ENCODE measurements at places on chromosomes 6 and 20.

- no peak for DNase-seq
Measured at GRCh38 chr20:31678389-31679356, 41.0 kb downstream of the COX4I2 start.

DNA sequence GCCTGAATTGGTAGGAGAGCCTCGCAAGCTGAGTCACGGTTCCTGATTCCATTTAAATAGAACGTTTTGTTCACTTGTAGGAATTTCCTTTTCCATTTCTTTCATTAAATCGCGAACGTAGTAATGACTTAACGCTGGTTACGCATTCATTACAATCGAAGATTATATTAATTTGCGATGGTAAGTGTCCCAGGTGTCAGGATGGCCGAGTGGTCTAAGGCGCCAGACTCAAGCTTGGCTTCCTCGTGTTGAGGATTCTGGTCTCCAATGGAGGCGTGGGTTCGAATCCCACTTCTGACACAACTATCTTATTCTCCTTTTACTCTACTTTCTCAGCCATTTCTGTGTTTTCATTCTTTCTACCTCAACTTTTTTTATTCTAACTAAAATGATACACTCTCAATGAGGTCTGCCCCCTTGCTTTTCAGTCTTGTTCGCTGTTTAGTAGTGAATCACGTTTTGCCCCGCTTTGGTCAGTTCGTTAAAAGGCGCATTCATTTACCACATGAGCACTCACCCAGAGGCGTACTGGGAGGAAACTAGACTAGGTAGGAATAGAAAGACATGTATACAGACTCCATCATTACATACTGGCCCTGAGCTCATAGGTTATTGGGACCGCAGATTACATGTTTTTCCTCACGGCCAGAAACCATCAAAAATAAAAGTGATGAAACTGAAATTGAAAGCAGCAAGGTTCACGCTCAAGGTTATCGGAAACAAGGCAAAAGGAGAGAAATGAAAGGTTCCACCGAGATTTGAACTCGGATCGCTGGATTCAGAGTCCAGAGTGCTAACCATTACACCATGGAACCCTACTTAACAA, 17.3 kb upstream of the TRIM27 start:
- peak; percentile 82 for DNase-seq

DNA sequence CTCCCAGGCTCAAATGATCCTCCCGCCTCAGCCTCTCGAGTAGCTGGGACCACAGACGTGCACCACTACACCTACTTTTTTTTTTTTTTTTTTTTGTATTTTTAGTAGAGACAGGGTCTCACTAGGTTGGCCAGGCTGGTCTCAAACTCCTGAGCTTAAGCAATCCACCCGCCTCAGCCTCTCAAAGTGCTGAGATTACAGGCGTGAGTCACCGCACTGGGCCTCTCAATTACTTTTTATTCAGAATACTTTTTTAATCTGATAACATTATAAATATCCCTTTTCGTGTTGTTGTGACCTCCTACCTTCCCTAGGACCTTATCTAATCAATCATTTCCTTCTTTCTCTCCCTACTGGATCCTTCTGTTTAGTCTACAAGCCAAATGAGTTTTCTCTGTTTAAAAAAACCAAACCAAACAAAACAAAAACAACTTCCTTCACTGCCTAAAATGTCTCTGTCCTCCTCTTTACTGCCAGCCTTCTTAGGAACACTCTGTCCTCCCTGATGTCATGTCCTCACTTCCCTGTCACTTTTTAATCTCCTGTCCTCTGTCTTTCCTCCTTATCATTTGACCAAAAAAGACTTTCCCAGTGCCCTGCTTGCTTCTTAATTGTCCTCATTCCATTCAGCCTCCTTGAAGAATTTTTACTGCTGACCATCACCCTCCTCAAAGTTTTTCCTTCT, 85.0 kb downstream of the CAP2 start:
- DNase-seq: no peak

- DNase-seq: no peak
Measured at GRCh38 chr6:135921188-135921587, 69.7 kb downstream of the PDE7B start.

DNA sequence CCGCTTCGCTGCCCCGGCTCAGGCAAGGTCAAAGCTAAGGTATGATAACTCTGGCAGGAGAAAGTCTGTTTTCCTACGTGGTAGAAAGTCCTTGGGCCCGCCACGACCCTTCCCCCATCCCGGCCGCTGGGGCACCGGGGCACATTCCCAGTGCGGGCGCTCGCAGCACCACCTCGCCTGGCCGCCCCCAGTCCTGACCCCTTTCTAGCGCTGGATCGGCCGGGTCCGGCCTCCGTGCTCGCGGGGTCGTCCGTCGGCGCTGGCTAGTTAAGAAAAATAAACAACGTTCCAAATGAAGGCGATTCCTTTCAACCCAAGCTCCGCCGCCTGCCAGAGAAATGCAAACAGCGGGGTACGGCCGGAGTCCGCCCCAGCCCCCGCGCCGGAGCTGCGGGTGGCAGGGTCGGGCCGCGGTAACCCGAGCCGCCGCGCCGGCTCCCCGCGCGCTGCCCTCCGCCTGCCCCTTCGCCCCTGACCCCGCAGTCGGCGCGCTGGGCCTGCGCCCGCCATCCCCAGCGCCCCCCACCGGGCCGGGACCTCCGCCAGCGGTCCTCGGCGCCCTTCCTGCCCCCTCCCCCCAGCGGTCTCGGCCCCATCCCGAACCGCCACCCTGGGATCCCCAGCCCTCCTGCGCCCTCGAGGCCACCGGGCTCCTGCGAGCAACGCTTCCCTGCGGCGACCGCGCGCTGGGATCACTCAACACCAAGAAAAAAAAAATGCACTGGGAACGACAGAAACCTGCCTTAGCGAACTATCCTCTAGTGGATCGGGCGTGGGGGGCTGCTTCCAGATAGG, 37.6 kb downstream of the NCR2 start:
- no peak for DNase-seq

GRCh38 chr20:24953209-24953575, 4.1 kb downstream of the CST7 start:
- DNase-seq: no peak

DNA sequence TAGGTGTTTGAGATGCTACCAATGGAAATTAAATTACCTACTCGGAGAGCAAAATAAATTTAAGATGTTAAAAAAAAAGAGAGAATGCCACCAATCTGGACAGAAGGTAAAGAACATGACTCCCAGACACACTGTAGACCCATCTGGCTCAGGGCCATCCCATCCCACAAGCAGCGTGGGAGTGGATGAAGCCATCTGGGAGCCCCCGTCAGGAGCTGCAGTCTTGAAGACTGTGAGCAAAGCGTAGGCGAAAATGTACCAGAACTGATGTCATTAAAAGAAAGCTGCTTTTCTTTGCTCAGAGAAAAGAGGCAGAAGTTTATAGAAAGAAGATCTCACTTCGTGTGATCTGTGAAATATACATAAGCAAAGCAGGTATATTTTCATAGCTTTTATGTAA, 815.7 kb downstream of the QKI start:
- DNase-seq: no peak

GRCh38 chr20:46897328-46897880, 2.8 kb downstream of the EYA2 start:
- no peak for DNase-seq

DNA sequence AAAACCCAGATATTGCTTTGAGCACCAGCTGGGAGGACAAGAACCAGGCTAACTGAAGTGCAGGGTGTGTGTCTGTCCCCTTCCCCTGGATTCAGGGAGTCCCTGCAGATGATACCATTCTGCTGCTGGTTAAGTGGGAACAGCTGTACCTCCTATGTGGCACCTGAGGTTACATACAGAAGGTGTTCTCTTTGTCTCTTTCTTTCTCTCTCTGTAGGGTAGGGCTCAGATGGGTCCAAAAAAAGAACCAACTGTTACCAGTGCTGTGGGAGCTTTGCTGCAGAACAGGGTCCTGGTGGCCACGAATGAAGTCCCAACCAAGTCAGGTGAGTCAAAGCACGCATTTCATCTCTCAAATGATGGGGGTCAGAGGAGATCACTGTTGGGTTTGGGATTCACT, 38.6 kb downstream of the ZC2HC1B start:
- no peak for DNase-seq

GRCh38 chr6:138550346-138550767, 51.1 kb upstream of the NHSL1 start:
- no peak for DNase-seq

DNA sequence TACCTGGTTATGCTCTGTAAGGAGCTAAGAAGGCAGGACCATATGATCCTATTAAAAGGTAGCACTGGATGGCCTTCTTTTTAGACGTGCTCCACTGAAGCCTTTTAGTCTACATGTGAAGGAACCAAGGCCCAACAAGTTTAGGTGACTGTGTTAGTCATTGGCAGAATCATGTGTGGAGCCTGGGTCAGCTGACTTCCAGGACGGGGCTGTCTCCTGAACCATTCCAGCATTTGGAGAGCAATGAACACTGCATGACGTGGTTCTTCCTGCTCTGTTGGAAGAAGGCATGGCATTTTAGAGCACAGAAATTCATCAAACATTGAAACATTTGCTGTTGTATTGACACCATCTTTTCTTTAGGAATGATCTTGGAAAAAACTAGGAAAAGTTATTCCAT, 87.8 kb upstream of the TIAM2 start:
- no peak for DNase-seq

DNA sequence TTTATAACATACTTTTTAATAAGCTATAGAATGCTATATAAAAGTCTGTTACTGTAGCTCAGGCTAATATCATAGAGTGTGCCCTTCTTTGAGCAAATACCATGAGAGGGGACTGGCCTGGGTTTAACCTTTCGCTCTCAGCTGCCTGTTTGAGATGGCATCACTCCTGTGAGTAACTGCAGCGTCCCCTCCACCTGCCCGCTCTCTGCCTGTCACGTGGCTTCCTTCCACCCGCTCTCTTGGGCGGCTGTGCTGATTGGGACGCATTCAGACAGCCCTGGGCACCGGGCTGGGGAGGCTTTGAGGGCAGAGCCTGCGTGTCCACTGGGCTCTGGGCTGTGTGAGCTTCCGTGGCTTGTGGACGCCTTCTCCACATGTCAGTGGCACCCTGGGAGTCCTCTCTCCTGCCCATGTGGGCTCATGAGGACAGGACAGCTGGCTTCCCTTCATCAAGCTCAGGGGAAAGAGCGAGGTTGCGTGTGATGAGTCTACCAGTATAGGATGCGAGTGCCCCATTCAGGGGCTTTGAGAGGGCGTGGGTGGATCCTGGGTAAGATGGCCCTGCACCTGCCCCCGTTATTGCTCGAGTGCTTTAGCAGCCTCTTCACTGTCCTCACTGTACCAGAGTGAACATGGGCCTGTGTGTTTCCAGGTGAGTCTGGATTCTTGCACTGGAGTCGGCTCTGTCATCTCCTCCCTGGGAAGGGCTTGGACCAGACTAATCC, 10.7 kb upstream of the C20orf204 start:
- no peak for DNase-seq

Measured in activated CD4-positive, alpha-beta memory T cell treated with anti-CD3 and anti-CD28 coated beads for 36 hours (primary cell).